Mammary epithelial cell (primary cell): ENCODE measurements at places on chromosomes 4 and X.

DNA sequence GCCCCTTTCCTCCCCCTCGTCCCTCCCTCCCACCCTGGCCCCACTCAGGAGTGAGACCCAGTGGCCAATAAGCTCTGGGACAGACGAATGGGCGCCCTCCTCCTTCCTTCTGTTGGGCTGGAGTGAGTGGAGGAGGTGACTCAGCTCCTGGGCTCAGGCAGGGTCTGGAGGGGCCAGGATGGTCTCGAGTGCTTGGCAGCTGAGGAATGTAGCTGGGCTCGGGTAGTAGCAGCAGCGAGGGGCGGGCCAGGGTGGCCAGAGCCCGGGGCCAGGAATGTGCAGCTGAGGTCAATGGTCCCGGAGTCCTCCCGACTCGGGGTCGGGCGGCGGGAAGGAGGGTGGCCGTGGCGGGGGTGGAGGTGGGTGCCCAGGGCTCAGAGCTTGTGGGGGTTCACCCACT lies 15.0 kb downstream of the G6PD start:
- no peak for DNase-seq

GRCh38 chrX:66074920-66075879 lies 35.3 kb upstream of the VSIG4 start:
- DNase-seq = no peak

GRCh38 chr4:73341454-73341853 lies 62.6 kb upstream of the ALB start:
- peak; percentile 51 for DNase-seq

- peak; percentile 24 for DNase-seq
Observed at GRCh38 chr4:172410363-172410762, 597.2 kb downstream of the GALNTL6 start.

DNA sequence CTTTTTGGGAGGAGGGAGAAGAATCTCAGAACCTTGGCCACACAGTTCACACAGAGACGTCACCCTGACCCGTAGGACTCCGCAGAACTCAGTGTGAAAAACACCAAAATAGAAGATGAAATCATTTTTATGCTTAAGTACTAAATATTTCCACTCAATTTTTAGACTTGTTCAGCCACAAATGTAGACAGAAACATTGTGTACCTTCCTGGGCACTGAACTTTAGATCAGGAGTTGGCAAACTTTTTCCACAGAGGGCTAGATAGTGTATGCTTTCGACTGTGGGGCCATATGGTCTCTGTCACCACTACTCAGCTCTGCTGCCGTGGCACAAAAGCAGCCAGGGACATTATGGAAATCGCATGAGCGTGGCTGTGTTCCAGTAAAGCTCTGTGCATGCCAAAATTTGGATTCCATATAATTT lies 61.8 kb upstream of the STOX2 start:
- DNase-seq = no peak

DNA sequence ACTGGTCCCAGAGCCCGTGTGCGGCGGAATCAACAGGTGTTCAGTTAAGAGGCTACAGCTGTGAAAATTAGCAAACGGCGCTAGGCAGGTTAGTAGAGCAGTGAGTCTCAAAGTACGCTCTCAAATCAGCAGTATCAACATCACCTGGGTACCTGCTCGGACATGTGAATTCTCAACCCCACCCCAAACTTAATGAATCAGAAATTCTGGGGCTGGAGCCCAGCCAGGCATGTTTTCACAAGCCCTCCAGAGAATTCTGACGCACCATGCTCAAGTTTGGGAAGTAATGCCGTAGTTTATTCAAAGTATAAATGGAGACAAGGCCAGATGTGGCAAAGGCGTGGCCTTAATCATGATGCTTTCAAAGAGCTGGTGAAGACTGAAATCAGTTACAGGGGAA lies 58.2 kb upstream of the PTCHD1 start:
- DNase-seq = peak; percentile 72

DNA sequence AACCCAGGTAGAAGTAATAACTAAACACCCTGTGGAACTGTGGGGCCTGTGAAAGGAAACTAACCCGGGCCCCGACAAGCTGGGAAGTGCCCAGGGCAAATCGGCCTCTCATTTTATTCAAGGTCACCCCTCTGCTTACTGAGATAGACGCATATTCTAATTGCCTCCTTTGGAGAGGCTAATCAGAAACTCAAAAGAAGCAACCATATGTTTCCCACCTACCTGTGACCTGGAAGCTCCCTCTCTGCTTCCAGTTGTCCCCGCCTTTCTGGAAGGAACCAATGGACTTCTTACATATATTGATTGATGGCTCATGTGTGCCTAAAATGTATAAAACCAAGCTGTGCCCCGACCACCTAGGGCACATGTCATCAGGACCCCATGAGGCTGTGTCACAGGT lies 23.1 kb upstream of the DHRSX start:
- DNase-seq = no peak

DNA sequence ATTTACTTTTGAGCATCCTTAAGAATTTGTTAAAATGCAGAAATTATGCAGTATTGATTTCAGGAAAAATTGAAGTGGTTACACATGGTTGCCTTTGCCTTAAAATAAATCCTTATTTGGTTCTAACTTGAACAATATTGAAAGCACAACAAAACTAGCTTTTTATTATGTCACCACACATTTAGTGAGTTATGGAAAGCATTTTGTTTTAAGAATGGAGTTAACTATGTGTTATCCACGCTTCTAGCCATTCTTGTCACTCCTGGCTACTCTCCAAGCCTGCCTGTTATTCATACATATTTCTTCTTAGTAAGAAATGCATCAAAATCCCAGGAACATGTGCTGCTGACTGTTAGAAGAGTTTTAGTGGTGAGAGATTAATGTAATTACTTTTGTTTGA lies 73.9 kb downstream of the FAT4 start:
- peak; percentile 24 for DNase-seq
